ENCODE measurements at places on chromosomes 11 and 22. TPM values are rescaled to one million over a fixed set of nuclear protein-coding genes. Genes with fewer than 3 reads are reported as not detected.

ASPHD2 gene
- polyA plus RNA-seq = 0.53 TPM

HTATIP2 gene
- polyA plus RNA-seq = 58.1 TPM

MOGAT2 gene
- polyA plus RNA-seq = 1.2 TPM

LRRC51 gene
- polyA plus RNA-seq = 8.3 TPM

KRTAP5-11 gene
- polyA plus RNA-seq = not detected

- no peak for DNase-seq
Observed at GRCh38 chr11:38019072-38019775, 1421.2 kb upstream of the RAG2 start.

- peak; percentile 85 for DNase-seq
Observed at GRCh38 chr22:24727218-24727851, 47.2 kb downstream of the PIWIL3 start.

- DNase-seq = no peak
Observed at GRCh38 chr11:44749189-44749588, 22.4 kb downstream of the TSPAN18 start.

DNA sequence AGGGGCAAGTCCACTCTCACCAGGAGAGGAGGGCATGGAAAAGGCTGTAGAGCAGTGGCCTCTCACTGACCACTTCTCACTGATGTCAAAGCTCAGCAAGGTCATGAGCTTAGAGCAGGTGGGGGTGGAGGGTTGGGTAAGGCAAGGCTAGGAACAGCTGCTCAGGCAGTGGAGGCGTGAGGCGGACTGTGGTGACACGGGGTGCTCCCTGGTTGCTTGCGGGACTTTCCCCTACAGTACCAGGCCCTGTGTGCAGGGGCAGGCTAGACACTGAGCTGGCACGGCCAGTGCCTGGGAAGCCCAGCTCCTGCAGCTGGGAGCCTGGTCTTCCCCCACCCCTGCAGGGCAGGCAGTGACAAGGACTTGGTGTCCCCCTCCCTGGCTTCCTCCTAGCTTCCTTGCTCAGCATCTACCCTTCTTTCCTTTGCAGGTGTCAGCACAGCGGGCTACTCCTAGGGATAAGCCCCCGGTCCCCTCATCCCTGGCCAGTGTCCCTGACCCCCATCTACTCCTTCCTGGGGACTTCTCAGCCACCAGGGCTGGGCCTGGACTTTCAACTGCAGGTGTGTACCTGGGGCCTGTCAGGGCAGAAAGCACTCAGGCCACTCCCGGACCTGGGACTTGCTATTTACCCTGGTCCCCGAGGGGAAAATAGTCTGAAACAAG, 45.6 kb downstream of the PISD start:
- DNase-seq = no peak

DNA sequence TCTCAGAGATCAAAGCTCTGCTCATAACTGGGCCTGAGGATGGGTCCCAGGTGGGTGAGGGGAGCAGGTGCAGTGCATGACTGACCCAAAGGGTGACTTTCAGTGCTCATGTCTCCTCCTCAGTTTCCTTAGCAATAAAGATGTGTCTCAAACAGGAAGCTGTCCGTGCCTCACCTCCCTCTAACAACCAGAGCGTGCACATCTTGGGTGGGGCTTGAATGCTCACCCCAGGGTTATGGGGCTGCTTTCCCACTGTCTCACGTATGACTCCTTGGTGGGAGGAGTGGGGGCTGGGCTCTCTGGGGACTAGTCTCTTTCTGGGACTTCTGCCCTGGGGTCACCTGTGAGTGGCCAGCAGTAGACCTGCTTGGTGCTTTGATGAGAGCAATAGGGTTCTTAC, 53.9 kb upstream of the PHOX2A start:
- no peak for DNase-seq

DNA sequence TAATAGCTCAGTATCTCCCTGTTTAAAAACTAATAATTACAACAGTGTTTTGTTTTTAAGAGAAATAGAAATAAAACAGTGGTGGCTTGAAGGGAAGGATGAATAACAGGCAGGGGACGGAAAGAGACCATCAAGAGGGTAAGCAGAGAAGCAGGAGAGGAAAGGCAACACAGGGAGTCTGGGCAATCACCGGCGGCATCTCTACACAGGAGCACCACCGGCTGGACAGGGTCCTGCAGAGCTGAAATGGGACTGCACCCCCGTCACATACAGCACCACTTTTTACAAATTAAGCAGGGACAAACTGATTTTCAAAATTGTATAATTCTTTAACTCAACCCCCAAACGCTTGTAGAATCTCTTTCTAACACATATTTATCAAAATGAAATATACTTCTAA, 18.4 kb downstream of the PHF21A start:
- no peak for DNase-seq

DNA sequence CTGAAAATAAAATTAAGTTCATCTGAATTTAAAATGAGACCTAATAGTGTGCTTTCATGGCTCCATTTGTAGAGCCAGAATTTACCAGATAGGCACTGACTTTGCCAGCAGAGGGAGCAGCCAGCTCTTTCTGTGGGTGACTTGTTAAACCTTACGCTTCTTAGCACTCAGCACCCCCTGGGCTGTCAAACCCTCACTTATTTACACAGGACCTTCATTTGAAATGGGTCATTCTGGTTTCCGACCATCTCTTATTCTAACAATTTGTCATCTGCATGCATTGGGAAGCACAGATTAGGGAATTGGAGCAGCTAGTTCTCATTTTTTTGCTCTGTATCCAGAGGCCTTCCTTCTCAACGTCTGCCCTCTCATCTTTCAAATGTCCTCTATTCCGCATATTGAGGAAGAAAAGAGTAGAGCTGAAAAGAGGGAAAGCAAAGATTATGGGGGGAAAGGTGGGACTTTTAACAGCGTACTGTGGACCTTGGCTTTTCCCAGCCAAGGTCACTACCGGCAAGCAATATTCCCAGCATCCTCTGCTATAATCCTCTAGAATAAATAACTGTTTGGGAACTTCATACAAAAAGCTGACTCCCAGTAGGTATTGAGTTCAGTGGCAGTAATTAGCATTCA, 3.1 kb downstream of the ASRGL1 start:
- DNase-seq = no peak

DNA sequence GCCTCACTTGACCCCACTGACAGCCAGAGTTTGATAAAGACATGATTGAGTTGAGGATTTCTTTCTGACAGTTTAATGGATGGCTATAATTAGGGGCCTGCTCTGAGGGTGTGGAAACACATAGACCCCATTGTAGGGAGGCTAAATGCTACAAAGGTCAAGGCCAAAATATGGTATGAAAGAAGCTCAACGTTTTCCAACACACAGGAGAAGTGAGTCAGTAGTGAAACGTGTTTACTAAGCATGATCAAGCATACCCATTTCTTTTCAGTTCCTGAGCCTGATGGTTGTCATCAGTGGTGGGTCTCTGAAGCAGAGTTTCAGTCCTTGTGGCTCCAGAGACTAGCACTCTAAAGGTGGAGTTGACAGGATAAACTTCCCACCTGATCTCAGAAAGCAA, 69.7 kb downstream of the SNX19 start:
- no peak for DNase-seq

DNA sequence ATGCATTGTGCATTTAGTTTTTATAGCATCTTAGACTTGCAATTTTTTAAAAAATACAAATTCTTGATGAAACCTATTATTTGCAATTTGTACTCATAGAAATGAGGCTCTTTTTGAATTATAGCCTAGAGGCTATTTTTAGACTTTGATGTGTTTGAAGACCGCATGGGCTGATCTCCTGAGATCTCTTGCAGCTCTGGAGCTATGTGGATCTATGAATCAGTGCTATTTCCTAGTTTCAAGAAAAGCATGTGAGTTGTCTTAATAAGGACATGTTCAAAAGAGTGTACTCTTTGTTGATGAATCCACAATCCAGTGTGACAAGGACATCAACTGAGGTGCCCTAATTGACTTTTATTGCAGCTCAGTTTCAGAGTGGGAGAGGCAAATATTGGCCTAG, 620.5 kb downstream of the ETS1 start:
- DNase-seq = no peak

- DNase-seq = no peak
Observed at GRCh38 chr11:34926831-34927132, 10.4 kb downstream of the PDHX start.

All from urinary bladder (tissue), 4 donors.